ENCODE measurements at places on chromosomes 4 and X.

- DNase-seq: no peak
Measured at GRCh38 chr4:10639664-10640063, 44.9 kb downstream of the CLNK start.

- DNase-seq: no peak
Measured at GRCh38 chr4:169100670-169101101, 90.6 kb upstream of the CBR4 start.

- DNase-seq: no peak
Measured at GRCh38 chr4:78059524-78059889, 2.4 kb downstream of the FRAS1 start.

- no peak for DNase-seq
Measured at GRCh38 chr4:3299122-3299975, 6.5 kb downstream of the RGS12 start.

- DNase-seq: no peak
Measured at GRCh38 chr4:145934434-145935047, 4.1 kb downstream of the ZNF827 start.

DNA sequence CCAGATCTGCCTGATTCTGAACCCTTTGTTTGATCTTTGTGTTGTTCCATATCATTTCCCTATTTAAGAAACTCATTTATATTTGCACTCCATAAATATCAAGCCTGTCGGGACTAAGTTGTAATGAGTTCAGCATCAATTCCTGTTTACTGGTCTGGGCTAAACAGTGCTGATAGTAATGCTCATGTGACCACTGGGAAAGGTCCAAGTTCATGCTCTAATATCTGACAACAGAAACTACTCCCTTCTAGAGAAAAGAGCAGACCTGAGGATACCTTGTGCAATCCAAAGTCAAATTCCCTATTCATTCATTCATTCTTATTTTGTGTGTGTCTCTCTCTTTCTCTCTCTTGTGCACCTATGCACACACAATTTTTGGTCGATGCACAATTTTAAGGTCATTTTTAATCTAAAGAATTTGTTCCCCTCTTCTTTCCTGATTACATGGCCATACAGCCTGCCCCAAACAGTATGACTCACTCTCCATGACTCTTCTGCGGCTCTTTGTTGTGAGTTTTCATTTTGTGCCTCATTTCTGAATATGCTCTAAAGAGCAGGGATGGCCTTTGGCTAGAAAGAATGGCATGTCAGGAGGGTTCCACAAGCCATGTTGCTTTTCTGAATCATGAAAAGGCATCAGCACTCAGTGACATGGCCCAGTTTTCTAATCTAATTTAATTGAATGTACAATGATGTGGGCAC lies 664.3 kb downstream of the RPA4 start:
- no peak for DNase-seq

DNA sequence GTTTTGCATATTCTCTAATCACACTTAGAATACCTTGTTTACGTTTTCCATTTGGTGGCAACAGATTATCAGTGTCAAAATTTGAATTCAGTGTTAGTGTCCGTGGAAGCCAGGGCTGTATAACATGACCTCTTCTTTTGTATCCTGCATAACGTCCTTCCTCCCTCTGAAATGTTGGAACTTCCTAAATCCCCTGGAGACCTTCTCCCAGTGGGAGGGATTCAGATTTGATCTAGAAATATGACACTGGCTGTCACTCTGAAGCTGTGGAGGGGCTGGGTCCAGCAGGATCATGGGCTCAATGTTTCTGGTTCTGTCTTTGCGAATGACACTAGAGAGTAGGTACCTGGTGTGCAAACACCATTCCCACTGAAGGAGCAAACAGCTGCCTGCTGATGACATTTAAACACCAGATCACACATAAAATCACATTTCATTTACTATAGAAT lies 850 bp upstream of the CXCL3 start:
- DNase-seq: no peak

GRCh38 chrX:139204898-139205667 lies 325.5 kb upstream of the F9 start:
- no peak for DNase-seq

DNA sequence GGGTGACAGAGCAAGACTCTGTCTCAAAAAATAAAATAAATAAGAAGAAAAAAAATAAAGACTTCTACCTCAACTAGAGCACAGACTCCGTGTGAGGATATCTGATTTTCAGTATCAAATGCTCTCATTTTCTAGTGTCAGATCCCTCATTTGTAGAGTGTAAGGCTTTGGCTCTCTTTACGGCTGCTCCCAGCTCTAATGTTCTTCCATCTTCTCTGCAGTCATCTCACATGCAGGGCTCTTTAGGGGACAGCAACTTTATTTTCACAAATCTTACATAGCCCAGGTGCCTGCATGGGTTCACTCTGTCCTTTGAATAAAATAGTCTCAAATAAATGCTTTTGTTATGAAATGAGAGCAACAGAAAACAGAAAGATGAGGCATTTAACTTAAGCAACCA lies 19.2 kb upstream of the RHOH start:
- no peak for DNase-seq

DNA sequence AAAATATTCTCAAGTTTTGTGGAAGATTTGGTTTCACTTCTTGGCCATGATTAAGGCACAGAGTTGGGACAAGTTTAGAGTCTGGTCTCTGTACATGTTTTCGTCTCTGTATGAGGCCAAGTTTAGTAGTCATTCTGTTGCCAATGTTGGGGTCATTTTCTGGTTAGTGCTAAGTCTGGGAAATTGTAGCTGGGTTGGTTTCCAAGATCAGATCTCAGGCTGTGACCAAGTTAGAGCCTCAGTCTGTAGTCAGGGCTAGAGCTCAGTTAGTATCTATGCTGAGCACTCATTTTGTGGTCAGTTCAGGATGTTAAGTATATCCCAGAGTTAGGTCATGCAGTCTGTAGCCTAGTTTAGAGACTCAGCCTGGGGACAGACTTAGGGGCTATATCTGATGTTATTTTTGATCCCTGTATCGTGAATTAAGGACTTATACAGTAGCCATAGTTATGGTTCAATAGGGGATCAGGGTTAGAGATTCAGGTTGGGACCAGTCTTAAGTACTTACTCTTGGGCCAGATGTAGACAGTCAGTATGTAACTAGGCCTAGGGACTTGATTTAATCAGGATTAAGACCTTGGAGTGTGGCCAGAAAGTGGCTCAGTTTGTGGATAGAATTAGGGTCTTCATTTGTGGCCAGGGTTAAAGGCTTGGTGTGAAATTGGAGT lies 6.6 kb upstream of the ENOX2 start:
- DNase-seq: no peak

- no peak for DNase-seq
Measured at GRCh38 chr4:55561889-55562288, 15.2 kb upstream of the CLOCK start.

GRCh38 chr4:122742933-122743829 lies 10.7 kb downstream of the BBS12 start:
- DNase-seq: no peak

DNA sequence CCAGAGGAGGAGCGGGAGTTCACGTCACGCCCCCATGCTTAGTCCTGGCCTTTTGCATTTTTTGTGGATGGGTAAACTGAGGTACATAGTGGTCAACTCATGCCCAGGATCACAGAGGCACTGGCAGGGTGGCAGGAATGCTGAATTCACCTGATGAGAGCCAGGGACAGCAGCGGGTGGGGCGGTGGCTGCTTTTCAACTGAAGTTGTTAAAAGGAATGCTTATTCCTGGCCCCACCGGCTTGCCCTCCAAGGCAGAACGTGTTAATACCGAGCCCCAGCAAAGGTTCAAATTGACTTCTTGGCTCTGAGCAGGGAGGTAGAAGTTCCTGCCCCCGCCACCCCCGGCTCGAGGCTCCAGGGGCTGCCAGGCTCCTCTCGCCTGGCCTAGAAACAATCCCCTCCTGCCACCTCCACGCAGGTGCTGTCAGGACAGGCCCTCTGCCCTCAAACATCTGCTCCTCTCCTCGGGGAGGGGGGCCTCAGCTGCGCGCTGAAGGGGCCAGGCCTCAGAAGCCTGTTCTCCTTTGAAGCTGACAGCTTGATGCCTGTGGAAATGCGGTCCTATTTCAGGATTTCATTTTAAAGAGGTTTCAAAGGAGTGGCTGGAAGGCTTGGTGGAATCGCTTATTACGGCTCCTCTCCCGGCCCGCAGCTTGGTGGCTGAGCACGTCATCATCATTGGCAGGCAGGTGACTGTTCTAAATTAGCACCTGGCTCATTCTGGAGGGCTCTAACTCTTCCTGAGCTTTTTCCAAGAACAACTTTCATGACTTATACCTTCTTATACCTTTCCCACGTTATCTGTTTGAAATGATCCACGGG lies 93.0 kb downstream of the PHKA2 start:
- no peak for DNase-seq

- no peak for DNase-seq
Measured at GRCh38 chr4:154211506-154211905, 280.1 kb downstream of the DCHS2 start.

- no peak for DNase-seq
Measured at GRCh38 chr4:151676301-151676700, 84.5 kb downstream of the GATB start.

DNA sequence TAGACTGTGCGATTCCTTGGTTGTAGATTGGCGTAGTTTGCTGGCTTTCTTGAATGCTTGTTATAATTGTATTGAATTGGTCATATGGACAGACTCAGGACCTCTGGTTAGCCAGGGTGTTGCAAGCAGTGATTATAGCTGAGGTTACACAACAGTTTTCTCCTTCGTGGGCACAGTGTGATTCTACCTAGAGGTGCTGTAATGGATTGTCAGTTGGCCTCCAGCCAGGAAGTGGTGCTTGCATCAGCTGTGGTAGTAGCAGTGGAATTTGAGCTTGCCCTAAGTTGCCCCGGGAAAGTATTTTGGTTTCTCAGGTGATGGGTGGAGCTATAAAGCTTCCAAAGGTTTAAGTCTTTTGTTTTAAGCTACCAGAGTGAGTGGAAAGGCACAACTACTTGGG lies 23.1 kb upstream of the GABRG1 start:
- no peak for DNase-seq

DNA sequence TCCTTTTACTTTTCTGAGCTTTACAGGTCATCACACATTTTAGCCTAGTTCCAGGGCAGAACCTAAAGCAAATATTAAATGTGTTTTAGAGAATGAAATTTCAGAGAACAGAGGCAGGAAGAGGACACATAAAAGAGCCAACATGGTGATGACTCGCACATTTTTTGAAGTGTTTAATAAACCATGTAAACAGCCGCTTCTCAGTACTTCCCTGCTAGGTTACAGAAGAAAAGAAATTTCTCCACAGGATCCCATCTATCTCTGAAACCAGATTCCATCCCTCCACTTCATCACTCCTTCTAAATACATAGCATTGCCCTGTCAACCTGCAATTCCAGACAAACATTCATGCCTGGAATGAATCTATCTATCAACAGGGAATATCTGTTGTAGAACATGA lies 949.5 kb upstream of the PCDH7 start:
- DNase-seq: no peak

DNA sequence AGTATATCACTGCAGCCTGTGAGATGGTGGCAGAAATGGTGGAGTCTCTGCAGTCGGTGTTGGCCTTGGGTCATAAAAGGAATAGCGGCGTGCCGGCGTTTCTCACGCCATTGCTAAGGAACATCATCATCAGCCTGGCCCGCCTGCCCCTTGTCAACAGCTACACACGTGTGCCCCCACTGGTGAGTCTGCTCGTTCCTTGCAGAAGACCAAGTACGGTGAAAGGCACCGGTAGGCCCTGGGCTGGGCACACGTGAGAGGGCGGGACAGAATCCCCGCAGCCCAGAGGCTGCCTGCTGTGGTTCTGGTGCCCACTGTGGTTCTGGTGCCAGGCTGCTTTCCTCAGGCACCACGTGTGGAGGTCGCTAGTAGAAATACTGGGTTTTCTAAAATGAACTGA lies 31.2 kb upstream of the MSANTD1 start:
- DNase-seq: no peak

- no peak for DNase-seq
Measured at GRCh38 chrX:24799078-24799477, 105.4 kb downstream of the POLA1 start.

DNA sequence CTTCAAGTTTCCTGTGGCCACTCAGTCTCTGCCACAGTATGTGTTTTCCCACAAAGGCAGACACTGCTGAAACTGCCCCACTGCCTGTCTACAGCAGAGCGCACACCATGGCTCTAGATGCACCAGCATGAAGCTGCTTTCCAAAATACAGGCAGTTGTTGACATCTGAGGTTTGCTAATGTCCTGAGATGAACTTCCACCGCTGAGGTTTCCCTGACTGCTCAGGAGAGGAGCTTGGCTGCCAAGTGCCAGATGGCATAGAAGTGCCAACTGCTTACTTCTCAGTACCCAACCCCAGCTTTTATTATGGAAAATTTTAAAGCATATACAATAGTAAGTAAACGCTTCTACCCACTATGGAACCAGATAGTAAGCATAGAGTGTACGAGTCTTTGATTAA lies 61.0 kb upstream of the EXOC1L start:
- DNase-seq: no peak

DNA sequence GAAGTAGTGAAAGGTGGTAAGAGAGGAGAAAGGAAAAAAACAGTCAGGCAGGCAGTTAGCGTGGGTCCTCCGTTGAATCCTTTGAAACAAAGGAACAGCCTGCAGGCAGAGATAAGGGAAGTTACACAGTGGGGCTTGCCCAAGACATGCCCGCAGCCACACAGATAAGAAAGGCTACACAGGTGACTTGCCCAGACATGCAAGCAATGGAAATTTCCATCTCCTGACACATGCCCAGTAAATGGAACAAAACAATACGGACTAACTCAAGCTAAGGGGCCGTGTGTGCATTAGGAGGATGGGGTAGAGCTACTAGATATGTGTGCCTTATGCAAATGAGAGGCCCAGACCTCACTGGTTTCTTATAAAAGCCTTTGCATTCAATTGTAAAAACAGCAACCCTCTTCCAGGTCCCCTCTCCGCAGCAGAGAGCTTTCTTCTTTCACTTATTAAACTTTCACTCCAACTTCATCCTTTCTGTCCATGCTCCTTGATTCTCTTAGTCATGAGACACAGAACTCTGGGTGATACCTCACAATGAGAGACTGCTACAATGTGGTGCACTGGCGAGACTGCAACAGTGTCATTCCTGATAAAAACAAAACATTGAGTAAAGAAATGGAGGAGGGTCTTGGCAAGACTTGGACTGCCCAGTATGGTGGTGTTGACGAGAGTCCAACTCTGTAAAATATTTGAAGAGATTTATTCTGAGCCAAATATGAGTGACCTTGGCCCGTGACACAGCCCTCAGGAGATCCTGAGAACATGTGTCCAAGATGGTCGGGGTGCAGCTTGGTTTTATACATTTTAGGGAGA lies 997.4 kb upstream of the PRKX start:
- DNase-seq: no peak

All from activated B cell treated with CpG ODN at 0.5 μM for 24 hours (primary cell).